Activated B cell treated with CpG ODN at 0.5 μM for 24 hours (primary cell): ENCODE measurements at places on chromosomes 6 and 20. TPM values are rescaled to one million over a fixed set of nuclear protein-coding genes. Genes with fewer than 3 reads are reported as not detected.

Gene RAET1L
- not detected in 2 replicates for total RNA-seq

Gene ADGB
- not detected in 2 replicates for total RNA-seq

GRCh38 chr20:20440886-20441658, 73.2 kb downstream of the INSM1 start:
- peaks cover 16% of the 10 kb centered on the region for H3K4me1 ChIP-seq
- H3K36me3 ChIP-seq, result peaks cover 6% of the 10 kb centered on the region
- H3K27me3 ChIP-seq, result no peaks in the 10 kb centered on the region
- no peak for DNase-seq
- H3K27ac ChIP-seq, result no peak overlapping the region
- no peak overlapping the region for H3K4me3 ChIP-seq

Gene DOK5
- not detected in 2 replicates for total RNA-seq

DNA sequence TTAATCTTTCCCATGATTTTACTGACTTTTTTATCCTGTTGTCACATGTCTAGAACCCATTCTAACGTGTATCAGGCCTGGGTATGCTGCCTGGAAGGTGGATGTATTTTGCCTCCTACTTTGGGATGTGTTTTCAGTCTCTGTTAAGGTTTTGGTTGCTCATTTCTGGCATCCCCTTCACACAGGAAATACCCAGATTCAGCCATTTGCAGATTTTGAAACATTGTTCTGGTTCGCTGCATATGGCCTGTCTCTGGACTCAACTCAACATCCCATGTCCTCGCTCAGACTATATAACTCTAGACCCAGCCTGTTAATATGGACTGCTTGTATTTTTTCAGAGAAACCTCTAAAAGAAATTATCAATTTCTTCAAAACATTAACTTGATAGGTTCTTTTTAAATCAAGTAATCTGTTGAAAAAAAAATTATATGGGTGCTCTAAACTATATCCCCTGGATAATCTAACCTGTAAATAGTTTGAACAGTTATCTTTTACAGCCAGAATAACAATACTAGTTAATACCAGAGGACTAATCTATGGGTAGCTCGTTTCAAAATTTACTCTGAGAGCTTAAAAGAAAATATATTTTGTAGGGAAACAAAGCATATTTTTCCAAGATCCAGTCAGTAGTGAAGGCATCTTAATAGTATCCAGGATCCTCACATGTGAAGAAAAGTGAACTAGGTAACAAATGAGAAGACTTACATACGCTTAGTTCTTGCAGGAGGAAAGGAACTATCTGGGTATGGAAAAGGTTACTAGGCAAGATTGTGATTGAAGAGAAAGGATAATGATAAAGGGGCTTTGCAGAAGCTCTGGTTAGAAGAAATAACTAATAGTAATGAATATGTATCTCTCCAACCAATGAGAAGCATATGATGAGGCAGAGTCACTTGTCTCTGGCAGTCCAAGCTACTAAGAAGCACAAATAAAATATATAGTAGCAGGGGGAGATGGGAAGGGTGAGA, 23.4 kb upstream of the HLA-DQB1 start:
- peak overlapping the region; percentile 68 for H3K4me3 ChIP-seq
- no peak for DNase-seq
- H3K4me1 ChIP-seq, result peaks cover 59% of the 10 kb centered on the region
- H3K36me3 ChIP-seq, result no peaks in the 10 kb centered on the region

GRCh38 chr6:32107406-32107805, 1.7 kb downstream of the TNXB start:
- H3K27me3 ChIP-seq, result peaks cover 38% of the 10 kb centered on the region
- H3K4me3 ChIP-seq, result no peak overlapping the region
- H3K4me1 ChIP-seq, result peaks cover 14% of the 10 kb centered on the region
- H3K27ac ChIP-seq, result no peak overlapping the region
- no peak for DNase-seq

DNA sequence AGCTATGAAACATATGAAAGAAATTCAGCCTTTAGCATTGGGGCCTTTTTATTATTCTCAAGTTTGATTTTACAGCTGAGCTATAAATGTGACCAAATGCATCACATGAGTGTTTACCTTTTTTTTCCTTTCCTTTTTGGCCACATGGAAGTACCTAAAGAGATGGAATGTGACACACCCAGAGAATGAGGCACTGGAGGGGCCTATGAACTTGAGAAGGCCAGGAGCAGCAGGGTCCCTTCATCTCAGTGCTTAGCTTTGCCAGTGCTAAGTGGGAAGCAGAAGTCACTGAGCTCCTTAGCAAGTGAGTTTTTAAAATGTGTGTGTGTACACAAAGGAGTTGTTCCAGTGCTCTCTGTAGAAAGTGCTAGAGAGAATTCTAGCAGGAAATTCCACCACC, 44.7 kb downstream of the RREB1 start:
- H3K4me1 ChIP-seq, result peaks cover 87% of the 10 kb centered on the region
- peak overlapping the region; percentile 64 for H3K27ac ChIP-seq
- no peak overlapping the region for H3K4me3 ChIP-seq
- no peak for DNase-seq

Gene PGC
- total RNA-seq, result not detected in 2 replicates

GRCh38 chr20:58237318-58238132, 9.1 kb upstream of the ANKRD60 start:
- DNase-seq, result no peak
- peaks cover 7% of the 10 kb centered on the region for H3K4me1 ChIP-seq
- peak overlapping the region; percentile 93 for H3K4me3 ChIP-seq
- peaks cover 24% of the 10 kb centered on the region for H3K36me3 ChIP-seq

Gene NRM
- total RNA-seq, result 17.4 and 17.8 TPM in 2 replicates

DNA sequence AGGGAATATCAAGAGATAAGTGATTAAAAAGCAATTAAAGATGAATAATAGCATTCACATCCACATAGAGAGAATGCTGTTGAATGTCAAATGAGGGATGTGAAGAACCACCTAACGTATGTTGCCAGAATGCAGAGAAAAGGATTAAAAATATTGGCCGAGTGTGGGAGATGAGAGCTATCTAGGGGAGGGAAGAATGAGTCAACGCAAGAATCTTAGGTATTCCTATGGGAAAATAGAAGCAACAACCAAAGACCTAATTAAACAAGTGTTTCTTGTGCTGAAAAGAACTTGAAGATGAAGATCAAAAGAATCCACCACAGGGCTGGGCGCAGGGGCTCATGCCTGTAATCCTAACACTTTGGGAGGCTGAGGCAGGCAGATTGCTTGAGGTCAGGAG, 12.2 kb upstream of the RSPH3 start:
- no peak overlapping the region for H3K4me3 ChIP-seq
- H3K27ac ChIP-seq, result peak overlapping the region; percentile 1
- H3K4me1 ChIP-seq, result peaks cover 44% of the 10 kb centered on the region
- H3K36me3 ChIP-seq, result no peaks in the 10 kb centered on the region

- DNase-seq, result no peak
- H3K27ac ChIP-seq, result no peak overlapping the region
- H3K27me3 ChIP-seq, result peaks cover 5% of the 10 kb centered on the region
- no peaks in the 10 kb centered on the region for H3K4me1 ChIP-seq
- H3K36me3 ChIP-seq, result no peaks in the 10 kb centered on the region
Observed at GRCh38 chr6:1018041-1018440, 293.9 kb upstream of the FOXQ1 start.

DNA sequence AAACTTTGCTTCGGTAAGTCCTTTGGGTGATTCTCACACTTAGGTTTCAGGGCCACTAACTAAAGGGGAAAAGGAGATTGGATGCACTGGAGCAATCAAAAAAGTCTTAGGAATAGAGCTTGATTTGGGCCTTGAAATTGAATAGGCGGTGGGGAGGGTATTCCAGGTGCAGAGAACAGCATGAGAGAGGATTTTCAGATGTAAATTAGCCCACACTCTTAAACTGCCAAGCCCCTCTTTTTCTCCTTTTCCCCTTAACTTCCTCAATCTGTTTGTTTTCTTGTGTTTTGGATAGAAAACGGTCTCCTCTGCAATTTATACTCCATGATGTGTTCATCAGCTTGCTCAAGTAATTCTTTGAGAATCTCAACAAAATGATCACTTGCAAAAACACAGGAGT, 62.1 kb upstream of the RIPOR2 start:
- peaks cover 55% of the 10 kb centered on the region for H3K36me3 ChIP-seq
- H3K4me3 ChIP-seq, result peak overlapping the region; percentile 21
- DNase-seq, result no peak
- H3K4me1 ChIP-seq, result peaks cover 82% of the 10 kb centered on the region
- no peaks in the 10 kb centered on the region for H3K27me3 ChIP-seq

DNA sequence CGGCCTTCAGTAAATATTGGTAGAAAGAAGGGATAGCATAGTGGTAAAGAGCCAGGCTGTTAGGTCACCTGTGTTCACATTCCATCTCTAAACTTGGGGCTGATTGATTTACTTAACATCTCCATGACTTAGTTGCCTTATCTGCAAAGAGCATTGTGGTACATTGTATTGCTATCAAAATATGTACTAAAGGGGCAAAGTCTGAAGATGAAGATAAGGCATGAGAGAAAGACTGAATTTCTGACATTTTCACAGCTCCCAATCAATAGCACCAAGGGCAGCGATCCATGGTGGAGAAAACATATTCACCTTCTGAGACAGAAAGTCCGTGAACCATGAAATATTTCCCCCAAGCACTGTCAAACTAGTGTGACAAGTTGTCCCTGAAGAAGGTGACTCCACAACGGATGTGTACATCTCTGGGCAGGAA, 223.3 kb upstream of the STXBP5 start:
- H3K4me3 ChIP-seq, result no peak overlapping the region
- no peak for DNase-seq
- H3K36me3 ChIP-seq, result no peaks in the 10 kb centered on the region
- no peaks in the 10 kb centered on the region for H3K4me1 ChIP-seq
- H3K27me3 ChIP-seq, result no peaks in the 10 kb centered on the region

GRCh38 chr20:63202021-63202420, 13.9 kb downstream of the YTHDF1 start:
- no peaks in the 10 kb centered on the region for H3K27me3 ChIP-seq
- peaks cover 89% of the 10 kb centered on the region for H3K36me3 ChIP-seq
- H3K4me1 ChIP-seq, result peaks cover 2% of the 10 kb centered on the region
- no peak overlapping the region for H3K4me3 ChIP-seq
- H3K27ac ChIP-seq, result no peak overlapping the region
- DNase-seq, result no peak

DNA sequence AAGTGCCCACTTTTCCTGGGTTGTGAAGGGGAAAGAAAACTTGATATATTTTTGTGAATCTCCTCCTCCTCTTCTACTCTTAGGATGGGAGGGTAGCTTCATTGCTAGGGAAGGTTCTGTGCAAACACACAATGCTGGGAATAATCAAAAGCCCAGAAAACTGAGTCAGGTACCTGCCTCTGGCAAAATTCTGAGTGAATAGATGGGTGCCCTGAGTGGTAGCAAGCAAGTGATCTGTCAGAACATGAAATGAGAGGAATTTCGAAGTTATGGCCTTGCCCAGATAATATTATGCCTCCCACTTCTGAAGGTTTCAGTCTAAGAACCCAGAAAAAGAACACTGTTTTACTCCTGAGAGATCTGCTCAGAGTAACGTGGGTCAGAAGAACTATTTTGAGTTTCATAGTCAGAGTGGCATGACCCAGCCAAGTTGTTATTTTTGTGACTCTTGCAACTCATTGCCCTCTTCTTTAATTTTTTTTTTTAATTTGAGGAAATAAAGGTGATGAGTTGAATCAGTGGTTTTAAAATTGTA, 158.3 kb downstream of the BMP2 start:
- no peak overlapping the region for H3K27ac ChIP-seq
- DNase-seq, result no peak
- H3K36me3 ChIP-seq, result no peaks in the 10 kb centered on the region

DNA sequence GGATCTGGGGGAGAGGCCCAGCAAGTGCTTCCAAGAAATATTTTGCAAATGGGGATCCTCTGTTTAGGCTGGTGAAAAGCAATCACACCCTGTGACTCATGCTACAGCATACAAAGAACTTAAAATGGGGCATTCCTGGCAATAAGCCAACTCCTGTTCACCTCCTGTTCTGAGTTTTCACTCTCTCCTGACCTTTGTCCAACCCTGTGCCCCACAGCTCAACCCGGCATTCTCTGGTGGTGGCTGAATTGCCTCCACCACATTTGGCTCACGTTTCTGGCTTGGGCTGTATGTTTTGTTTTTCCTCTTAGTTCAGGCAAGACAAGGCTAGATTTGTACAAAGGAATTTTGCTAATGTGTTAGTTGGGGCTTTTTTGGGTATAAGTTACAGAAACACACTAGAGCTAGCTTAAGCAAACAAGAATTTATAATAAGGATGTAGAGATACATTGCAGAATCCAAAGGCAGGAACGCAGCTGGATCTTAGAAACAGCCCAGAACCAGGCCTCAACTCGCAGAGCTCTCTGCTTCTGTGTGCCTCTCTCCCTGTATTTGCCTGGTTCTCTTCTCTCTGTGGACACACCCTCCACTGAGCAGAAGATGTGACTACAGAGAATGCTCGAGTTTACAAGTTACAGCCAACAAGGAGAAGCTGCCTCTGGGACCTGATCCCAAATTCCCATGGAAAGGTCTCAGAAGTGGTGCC, 9.4 kb downstream of the ABCC10 start:
- no peak overlapping the region for H3K27ac ChIP-seq
- no peaks in the 10 kb centered on the region for H3K27me3 ChIP-seq
- no peak overlapping the region for H3K4me3 ChIP-seq
- no peak for DNase-seq
- no peaks in the 10 kb centered on the region for H3K4me1 ChIP-seq

DNA sequence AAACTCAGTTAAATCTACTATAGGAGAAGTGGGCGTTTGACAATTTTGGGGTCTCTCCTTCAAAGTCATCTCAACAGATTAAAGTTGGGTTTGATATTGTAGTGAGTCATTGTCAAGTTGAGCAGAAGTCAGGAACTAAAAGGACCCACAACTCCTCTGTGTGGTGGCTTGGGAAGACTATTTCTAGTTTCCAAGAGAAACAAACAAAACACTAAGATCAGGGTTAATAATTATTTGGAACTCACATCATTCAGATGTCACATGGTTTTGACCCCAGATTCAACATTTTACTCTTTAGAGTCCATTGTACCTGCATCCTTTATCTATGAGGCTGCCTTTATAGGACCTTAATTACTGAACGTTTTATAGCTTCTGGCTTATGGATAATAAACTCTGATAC, 45.3 kb upstream of the TINAG start:
- H3K27me3 ChIP-seq, result peaks cover 2% of the 10 kb centered on the region
- H3K4me1 ChIP-seq, result no peaks in the 10 kb centered on the region
- H3K36me3 ChIP-seq, result no peaks in the 10 kb centered on the region
- H3K27ac ChIP-seq, result no peak overlapping the region

DNA sequence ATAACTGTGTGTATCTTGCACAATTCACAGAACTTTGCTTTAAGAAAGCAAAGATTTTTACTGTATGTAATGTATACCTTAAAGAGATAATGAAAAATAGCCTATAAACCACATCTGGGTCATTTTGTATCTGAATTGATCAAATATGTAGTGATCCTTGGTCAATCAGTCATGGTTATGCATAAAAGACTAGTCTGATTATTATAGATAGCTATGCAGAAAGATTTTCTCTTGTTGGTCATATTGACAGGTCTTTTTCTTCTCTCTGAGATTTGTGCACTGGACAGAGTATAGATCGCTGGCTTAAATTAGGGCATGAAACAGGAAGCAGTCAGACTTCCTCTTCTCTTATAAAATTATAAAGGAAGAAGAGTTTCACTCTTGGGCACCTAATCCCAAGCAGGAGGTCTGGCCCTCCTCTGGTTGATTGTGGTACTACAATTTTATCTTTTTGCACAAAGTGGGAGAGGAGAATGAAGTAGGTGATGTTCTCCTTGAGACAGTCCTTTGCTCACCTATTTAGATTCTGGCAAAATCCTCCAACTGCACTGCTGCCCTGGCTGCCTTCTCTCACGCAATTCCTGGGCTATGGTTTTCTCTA, 380.9 kb upstream of the RGS17 start:
- no peaks in the 10 kb centered on the region for H3K36me3 ChIP-seq
- H3K4me1 ChIP-seq, result no peaks in the 10 kb centered on the region
- H3K27me3 ChIP-seq, result no peaks in the 10 kb centered on the region
- H3K4me3 ChIP-seq, result no peak overlapping the region
- DNase-seq, result no peak
- H3K27ac ChIP-seq, result no peak overlapping the region

GRCh38 chr6:111714416-111715270, 109.0 kb upstream of the TRAF3IP2 start:
- no peak overlapping the region for H3K27ac ChIP-seq
- no peak overlapping the region for H3K4me3 ChIP-seq
- peaks cover 4% of the 10 kb centered on the region for H3K4me1 ChIP-seq
